ENCODE measurements at places on chromosomes 5 and 9. TPM values are rescaled to one million over a fixed set of nuclear protein-coding genes. Genes with fewer than 3 reads are reported as not detected.

Gene ZDHHC11B
- not detected for total RNA-seq

Gene PCDHGB7
- 20.2 TPM for total RNA-seq

Gene CA9
- not detected for total RNA-seq

Gene MARCOL
- total RNA-seq: not detected

Gene HARS1
- total RNA-seq: 49.7 TPM

Gene HACD4
- total RNA-seq: 14.5 TPM

Gene FOXE1
- 0.12 TPM for total RNA-seq

Gene CCDC112
- total RNA-seq: 6.7 TPM

Gene DMRTA1
- 0.49 TPM for total RNA-seq

Gene SNX24
- total RNA-seq: 25.6 TPM

Gene TNC
- total RNA-seq: 1,310 TPM

Gene SLC36A3
- total RNA-seq: not detected

Gene TYRP1
- not detected for total RNA-seq

Gene LRRC26
- total RNA-seq: not detected

Gene MEGF10
- total RNA-seq: 14.4 TPM

Gene TAS2R1
- total RNA-seq: not detected

Gene SPATA31A3
- total RNA-seq: not detected

Gene GRM6
- under 0.01 TPM for total RNA-seq

Gene BHMT2
- 12.4 TPM for total RNA-seq

Gene UGT3A2
- 5.2 TPM for total RNA-seq

Gene OSMR
- total RNA-seq: 103 TPM

Gene IL33
- total RNA-seq: not detected

Gene TPPP
- under 0.01 TPM for total RNA-seq

Gene OLFML2A
- total RNA-seq: 47.6 TPM

Gene GABRB2
- under 0.01 TPM for total RNA-seq

Gene MED7
- 8.3 TPM for total RNA-seq

Gene SPRY4
- 21.4 TPM for total RNA-seq

Gene LRRC19
- total RNA-seq: not detected

Gene KCNIP1
- 0.16 TPM for total RNA-seq

Gene ANKRD31
- 0.32 TPM for total RNA-seq

Gene AJM1
- total RNA-seq: 0.97 TPM

Gene PDE6A
- total RNA-seq: not detected

Gene NDST1
- total RNA-seq: 188 TPM

Gene PCDHGA3
- 4.9 TPM for total RNA-seq

Gene DCP2
- total RNA-seq: 30.0 TPM

Gene ESM1
- total RNA-seq: 0.73 TPM

Gene WNK2
- total RNA-seq: not detected

Gene PCDHA2
- total RNA-seq: 0.16 TPM

Gene LHX3
- total RNA-seq: not detected

Gene NIM1K
- total RNA-seq: 3.7 TPM

Gene SLC6A18
- total RNA-seq: not detected

Gene ATP6V0E1
- 119 TPM for total RNA-seq

Gene DNAJA1
- total RNA-seq: 64.4 TPM

Gene RHOBTB3
- 354 TPM for total RNA-seq

Gene OCLN
- total RNA-seq: 0.81 TPM

Gene DDX41
- 63.6 TPM for total RNA-seq

Gene INSL6
- not detected for total RNA-seq

Gene PHPT1
- total RNA-seq: 49.8 TPM

Gene SEMA5A
- 59.4 TPM for total RNA-seq

Gene HSD17B3
- not detected for total RNA-seq

Gene PRR16
- total RNA-seq: 42.9 TPM

Gene FSTL4
- total RNA-seq: not detected

Gene DMRT3
- total RNA-seq: not detected

Gene OR13C9
- not detected for total RNA-seq

Gene IL9
- total RNA-seq: not detected

Gene CLK4
- 22.5 TPM for total RNA-seq

Gene SMIM3
- total RNA-seq: 51.9 TPM
